ENCODE measurements at places on chromosomes 1 and 21.

- peak; percentile 89 for DNase-seq
Observed at GRCh38 chr1:244865028-244865371, 657 bp upstream of the HNRNPU start.

DNA sequence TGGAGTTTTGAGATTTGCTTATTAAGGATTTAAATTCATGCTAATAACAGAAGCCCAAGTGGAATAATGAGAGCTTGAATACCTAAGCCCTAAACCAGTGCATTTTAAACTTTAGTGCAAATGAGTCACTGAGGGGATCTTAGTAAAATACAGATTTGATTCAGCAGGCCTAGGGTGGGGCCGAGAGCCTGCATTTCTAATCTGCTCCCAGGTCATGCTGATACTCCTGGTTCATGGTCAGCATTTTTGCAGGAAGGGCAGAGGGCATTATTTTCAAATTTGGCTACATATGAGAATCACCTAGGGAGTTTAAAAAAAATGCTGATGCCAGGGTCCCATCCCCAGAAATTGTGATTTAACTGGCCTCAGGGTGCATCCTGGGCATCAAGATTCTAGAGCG, 39.3 kb downstream of the DNTTIP2 start:
- DNase-seq = no peak

DNA sequence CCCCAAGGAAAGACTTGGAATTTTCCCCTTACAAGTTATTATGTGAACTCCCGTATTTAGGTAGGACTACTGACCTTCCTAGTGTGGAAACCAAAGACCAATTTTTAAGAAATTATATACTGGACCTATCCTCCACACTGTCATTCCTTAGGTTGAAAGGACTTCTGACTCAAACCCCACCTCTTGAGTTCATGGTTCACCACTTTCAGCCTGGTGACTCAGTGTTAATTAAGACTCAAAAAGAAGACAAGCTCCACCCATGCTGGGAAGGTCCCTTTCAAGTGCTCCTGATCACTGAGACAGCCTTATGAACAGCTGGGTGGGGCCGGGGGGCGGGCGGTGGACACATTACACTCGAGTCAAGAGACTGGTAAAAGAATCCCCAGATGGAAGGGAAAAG, 113.2 kb downstream of the LRRC53 start:
- no peak for DNase-seq

GRCh38 chr21:45003331-45004058, 63.7 kb downstream of the SLX9 start:
- DNase-seq = no peak

DNA sequence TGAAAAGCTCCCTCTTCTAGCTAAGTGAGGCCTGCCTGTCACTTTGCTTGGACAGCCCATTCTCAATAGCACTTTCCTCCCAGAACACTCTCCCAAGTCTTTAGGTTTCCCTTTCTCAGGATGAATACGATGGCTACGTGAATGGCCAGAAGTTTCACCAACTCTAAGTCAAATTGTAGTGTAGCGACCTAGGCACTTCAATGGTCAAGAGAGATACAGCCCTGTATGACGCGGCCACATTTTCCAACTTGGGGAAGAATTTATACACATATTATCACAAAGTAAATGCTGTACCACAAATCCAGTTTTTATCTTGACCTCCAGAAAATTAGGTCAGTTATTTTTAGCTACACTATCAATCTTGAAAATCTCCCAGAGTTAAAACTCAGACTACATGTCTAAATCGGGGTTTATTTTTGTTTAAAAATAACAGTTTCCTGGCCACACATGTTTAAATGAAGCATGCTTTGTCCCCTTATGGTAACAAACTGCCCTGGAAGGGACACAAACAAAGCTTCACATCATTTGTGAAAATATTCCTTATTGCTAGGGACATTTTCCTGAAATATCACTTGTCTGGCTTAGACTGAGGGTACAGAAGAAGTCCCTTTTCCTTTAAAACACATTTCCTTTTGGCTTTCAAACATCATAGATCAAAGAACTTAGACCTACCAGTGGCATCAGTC, 192.6 kb downstream of the GABPA start:
- DNase-seq = no peak

DNA sequence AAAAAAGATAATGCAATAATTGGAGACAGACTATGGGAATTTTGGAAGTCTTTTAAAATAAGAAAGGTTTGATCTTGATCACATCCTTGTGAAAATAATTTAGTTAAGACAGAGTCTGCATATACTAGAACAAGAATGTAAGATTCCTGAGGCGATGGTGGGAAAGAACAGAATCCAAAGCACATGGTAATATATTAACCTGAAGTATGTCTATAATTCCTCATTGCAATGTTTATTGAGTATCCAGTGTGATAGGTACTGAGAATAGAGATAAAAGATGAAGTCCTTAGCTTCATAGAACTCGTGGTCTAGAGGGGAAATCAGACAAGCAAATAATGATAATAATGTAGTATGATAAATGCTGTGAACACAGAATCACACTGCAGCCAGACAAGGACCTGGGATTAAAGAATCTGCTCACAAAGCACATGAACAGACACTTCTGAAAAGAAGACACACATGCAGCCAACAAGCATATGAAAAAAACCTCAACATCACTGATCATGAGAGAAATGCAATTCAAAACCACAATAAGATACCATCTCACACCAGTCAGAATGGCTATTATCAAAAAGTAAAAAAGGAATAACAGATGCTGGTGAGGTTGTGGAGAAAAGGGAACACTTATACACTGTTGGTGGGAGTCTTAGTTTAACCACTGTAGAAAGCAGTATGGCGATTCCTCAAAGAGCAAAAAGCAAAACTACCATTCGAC, 6.9 kb upstream of the ANGPTL3 start:
- no peak for DNase-seq

- DNase-seq = no peak
Observed at GRCh38 chr1:212608959-212609700, 569 bp downstream of the ATF3 start.

DNA sequence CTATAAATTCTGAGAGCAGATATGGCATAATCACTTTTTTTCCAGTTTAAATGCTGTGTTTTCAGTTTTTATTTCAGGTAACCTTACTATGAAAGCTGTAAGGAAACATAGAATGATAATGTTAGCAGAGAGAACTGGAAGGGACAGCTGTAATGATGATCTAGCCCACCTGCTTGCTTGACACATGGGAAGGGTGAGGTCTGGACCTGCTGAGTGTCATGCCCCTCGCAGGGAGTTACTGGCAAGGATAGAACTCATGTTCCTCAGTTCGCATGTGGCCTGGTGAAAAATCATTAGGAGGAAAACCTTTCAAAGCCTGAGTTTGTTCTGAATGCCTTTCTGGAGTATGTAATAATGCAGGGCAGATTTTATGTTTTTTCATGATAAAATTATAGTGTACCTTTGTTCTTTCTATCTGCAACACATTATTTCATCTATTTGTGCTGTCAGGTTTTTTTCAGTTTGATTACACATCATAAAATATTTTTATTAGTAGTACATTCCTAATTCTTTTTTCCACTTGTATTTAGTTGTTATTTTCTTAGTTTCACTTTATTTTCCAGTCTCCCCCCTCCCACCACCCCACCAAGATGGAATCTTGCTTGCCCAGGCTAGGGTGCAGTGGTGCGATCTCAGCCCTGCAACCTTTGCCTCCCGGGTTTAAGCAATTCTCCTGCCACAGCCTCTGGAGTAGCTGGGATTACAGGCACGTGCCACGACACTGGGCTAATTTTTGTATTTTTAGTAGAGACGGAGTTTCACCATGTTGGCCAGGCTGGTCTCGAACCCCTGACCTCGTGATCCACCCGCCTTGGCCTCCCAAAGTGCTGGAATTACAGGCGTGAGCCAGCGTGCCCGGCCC, 8.0 kb downstream of the DDI2 start:
- DNase-seq = no peak

- DNase-seq = no peak
Observed at GRCh38 chr1:46665983-46666382, 2.2 kb downstream of the ATPAF1 start.

DNA sequence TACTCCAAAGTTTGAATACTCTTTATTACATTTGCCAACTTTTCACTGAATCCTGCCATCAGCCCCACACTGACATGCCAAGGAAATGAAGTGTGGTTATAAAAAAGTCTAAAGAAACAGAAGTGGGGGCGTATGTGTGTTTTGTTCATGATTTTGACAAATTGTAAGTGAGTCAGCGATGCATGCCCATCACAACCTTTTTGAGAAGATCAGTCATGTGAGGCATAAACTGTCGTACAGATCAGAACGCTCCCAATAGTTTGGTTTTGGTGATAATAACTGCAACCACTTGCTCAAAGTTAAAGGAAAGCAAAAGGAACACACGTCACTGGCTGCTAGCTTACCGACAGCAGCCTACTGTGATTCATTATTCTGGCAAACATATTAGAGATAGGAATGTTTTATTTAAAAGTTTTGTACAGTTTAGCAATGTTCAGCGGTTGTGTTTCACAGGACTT, 95.6 kb downstream of the RGS2 start:
- DNase-seq = no peak

- no peak for DNase-seq
Observed at GRCh38 chr1:9425859-9426258, 113.4 kb upstream of the SLC25A33 start.

- DNase-seq = no peak
Observed at GRCh38 chr1:244161236-244161510, 110.1 kb downstream of the ZBTB18 start.

- DNase-seq = no peak
Observed at GRCh38 chr1:202149566-202149965, 5.0 kb upstream of the ARL8A start.

GRCh38 chr1:72891976-72892375, 609.6 kb upstream of the NEGR1 start:
- no peak for DNase-seq

GRCh38 chr21:15567191-15567590, 162.6 kb upstream of the USP25 start:
- DNase-seq = no peak
